ENCODE measurements at places on chromosomes 2 and 18. TPM values are rescaled to one million over a fixed set of nuclear protein-coding genes. Genes with fewer than 3 reads are reported as not detected.

Gene SERPINB10
- total RNA-seq: not detected

Gene UGT1A3
- not detected for total RNA-seq

Gene CYP27C1
- total RNA-seq: not detected

Gene INHBB
- not detected for total RNA-seq

Gene TLX2
- total RNA-seq: 0.39 TPM

Gene LRP1B
- total RNA-seq: not detected

Gene LHCGR
- not detected for total RNA-seq

Gene EDAR
- not detected for total RNA-seq

Gene RIOK3
- 56.8 TPM for total RNA-seq

Gene PRKAG3
- not detected for total RNA-seq

- ATAC-seq: no peak
Measured at GRCh38 chr2:239061824-239062570, 214.1 kb downstream of the TWIST2 start.

GRCh38 chr2:31958140-31958717 is 52.6 kb downstream of the MEMO1 start:
- no peak for ATAC-seq

- ATAC-seq: no peak
Measured at GRCh38 chr2:8674420-8675009, 7.3 kb upstream of the ID2 start.

DNA sequence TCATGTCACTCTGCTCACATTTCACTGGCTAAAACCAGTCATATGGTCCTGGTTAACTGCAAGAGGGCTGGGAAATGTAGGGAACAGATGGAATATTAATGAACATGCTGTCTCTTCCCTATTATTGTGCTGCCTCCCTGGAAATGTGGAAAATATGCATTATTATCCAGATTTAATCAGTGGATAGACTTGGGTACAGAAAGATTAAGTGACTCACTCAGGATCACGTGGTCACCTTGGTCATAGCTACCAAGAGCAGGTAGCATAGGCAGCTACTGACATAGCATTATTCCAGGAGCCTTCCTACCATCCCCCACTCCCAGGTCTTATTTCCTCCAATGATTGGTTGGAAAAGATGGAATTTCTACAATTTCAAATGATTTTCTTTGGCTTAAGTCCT is 141.1 kb downstream of the HRH4 start:
- ATAC-seq: no peak

GRCh38 chr2:176758426-176758825 is 454.2 kb upstream of the HNRNPA3 start:
- ATAC-seq: no peak

DNA sequence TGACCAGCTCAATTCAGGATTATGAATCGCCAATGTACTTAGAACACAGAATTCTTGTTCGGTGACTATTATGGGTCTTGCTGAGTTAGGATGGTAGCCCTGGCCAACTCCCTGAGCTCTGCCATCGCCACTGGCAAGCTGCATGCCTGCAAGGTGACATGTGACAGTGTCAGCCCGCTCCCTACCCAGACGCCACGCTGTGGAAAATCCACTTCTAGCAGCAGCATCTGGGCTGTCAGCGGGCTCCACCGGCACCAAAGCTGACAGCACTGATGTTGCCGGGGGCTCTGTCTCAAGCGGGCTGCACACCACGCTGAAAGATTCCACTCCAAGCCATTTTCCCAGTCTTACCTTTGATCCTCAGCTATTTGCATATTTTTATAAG is 100.7 kb downstream of the MYT1L start:
- no peak for ATAC-seq

- ATAC-seq: no peak
Measured at GRCh38 chr2:197090742-197091367, 164.3 kb upstream of the PGAP1 start.

DNA sequence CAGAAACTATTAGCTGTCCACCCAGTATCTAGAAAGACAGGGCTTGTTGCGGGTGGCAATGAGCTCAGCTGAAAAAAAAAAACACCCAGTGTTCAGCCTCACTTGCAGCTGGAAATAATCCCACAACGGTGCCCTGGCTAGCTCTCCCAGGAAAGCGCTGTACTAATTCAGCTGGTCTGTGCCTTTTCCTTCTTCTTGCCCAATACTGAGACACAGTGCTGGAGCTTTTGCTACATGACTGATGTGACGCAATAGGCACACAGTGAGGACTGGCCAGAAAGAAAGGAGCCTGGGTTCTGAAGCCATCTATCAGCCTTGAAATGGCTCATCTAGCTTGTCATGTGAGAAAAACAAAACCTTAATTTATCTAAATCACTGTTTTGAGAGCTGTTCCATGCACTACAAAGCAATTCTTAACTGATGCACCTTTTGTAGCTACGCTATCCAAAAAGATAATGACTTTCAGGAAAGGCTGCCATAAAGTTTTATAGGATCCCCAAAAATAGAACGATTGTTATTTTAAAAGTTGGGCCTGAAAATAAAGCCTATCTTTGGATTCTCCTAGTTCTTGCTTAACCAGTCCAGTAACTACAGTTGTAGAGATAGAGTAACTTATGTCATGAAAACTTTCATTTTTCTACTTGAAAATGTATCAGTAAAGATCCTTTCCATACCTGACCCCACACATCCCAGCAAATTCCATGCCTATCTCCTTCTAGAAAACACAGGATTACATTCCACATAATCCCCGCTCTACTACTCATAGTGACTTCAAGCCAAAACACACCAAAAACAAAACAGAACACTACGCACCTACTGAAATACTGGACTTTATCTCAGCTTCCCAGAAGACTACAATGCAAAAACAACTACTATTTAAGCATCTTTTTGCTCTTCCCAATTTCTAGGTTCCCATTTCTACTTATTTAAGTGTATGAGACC is 15.9 kb downstream of the KIDINS220 start:
- no peak for ATAC-seq

DNA sequence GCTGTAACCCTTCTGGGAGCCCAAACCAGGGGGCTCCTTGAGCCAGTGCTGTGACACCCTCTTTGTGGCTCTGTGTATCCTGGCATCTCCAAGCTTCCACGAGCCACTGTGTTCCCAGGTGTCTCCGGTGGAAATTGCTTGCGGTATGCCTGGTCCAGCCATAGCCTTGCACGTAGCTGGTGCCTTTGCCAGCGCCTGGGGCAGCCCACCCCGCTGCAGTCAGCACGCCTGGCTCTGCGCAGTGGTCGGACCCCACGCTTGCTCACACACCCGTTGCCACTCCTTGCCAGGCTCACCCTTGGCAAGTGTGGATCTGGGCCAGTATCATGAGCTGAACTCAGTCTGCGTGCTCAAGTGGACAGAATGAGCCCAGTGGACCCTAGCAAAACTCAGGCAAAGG is 152.3 kb downstream of the MBD5 start:
- ATAC-seq: no peak

DNA sequence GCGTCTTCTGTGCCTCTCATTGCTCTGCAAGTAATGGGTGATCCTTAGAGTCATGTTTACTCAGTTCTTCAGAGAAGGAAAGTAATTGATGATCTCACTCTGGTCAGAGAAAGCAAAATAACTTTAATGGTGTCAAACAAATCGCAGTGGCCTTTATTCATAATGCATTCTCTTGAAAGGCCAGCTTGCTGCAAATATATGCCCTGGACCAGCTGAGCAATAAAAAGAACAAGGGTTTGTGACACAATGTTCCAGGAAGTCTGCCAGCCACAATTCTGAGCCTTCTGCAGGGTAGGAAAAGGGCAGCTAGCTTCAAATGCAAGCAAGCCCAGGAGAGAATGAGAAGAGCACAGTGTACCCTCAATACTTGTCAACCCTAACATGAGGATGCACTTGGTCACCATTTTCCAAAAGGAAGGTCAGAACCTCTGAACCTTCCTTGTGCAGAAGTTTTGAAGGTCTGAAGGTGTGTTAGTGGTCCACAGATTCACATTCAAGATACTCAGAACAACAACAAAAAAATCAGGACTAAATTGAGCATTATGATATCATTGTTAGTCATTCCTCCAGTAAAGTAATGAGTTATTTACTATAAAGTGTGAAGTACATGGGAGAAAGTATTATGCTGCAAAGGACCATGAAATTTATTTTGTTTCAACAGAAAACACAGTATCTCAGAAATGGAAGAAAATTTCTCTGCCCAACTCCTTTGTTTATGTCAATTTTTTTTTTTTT is 355.6 kb downstream of the PAX3 start:
- no peak for ATAC-seq

- ATAC-seq: no peak
Measured at GRCh38 chr2:180655393-180655792, 325.0 kb upstream of the UBE2E3 start.

DNA sequence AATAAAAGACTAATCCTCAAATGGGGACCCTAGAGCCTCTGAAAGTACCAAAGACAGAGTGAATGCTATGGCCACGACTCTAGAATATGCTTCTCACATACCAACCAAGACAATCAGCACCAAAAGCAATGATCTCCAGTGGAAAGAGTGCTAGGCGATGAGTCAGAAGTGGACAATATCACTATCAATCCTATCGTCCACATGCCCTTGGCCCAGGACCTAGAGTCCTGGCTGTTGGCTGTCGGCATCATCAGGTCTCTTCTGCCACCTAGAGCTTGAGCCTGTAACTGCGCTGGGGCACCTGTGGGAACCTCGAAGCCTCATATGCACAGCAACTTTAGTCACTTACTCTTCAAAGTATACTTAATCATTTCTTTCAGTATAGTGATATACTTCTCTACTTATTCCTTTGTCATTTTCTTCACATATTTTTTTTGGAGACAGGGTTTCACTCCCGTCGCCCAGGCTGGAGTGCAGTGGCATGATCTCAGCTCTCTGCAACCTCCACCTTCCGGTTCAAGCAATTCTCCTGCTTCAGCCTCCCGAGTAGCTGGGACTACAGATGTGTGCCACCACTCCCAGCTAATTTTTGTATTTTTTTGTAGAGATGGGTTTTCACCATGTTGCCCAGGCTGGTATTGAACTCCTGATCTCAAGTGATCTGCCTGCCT is 29.7 kb downstream of the NOL10 start:
- ATAC-seq: peak; percentile 79

DNA sequence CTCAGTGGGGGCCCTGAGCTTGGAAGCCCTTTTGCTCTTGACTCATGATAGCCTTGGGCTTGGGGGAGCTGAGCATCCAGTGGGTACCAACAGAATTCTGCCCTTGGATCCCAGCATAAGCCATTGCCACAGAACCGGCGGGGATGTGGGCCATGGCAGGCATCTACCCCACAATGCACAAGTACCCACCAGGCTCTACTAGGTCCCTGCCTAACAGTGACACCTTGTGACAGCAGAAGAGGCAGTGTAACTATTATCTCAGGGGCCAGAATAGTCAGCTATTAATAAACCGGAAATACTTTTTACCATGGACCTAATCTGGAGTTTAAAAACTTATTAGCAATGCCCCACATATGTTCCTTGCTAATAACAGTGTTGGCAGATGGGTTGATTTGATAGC is 397.2 kb downstream of the TMEM182 start:
- no peak for ATAC-seq

- ATAC-seq: no peak
Measured at GRCh38 chr18:2223449-2223848, 347.9 kb downstream of the METTL4 start.

GRCh38 chr2:96201338-96201737 is 7.3 kb downstream of the STARD7 start:
- ATAC-seq: no peak

GRCh38 chr2:10447300-10447894 is 730 bp downstream of the ODC1 start:
- ATAC-seq: peak; percentile 42

DNA sequence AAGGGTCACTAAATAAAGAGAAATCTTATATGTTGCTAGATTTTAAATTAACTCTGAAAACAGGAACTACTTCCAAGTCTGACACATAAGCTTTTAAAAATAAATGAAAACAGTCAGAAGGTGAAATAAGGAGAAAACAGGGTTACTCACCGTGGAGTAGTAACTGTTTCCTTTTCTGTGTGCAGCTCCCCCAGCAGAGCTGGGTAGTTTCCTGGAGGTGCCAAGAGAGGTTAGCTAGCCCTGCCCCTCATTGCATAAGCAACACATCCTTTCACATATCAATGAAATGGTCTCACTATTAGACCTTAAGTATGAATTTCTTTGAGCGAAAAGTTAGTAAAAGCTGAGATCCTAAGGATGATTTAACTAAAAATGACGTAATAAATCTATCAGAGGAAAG is 54.0 kb upstream of the GPR75 start:
- peak; percentile 94 for ATAC-seq

GRCh38 chr2:43383533-43383932 is 157.1 kb upstream of the ZFP36L2 start:
- peak; percentile 47 for ATAC-seq

GRCh38 chr2:207046724-207047123 is 107.4 kb downstream of the CPO start:
- peak; percentile 96 for ATAC-seq

DNA sequence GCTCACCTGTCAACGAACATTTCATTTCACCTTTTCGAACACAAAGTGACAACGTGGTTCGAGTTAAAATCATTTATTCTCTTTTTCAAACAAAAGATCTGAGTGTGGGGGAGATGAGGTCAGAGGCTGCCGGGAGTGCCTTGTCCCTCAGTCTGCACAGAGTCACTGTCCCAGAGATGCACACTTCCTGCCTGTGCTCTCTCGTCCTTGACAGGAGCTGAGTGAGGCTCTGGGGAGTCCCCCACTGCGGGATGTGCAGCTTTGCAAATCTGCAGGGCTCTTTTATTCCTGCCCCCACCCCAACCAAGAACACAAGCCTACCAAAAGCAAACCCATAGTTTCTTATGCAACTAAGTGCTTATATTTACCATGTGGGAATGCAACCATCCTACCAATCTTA is 497.8 kb downstream of the EIPR1 start:
- ATAC-seq: no peak

DNA sequence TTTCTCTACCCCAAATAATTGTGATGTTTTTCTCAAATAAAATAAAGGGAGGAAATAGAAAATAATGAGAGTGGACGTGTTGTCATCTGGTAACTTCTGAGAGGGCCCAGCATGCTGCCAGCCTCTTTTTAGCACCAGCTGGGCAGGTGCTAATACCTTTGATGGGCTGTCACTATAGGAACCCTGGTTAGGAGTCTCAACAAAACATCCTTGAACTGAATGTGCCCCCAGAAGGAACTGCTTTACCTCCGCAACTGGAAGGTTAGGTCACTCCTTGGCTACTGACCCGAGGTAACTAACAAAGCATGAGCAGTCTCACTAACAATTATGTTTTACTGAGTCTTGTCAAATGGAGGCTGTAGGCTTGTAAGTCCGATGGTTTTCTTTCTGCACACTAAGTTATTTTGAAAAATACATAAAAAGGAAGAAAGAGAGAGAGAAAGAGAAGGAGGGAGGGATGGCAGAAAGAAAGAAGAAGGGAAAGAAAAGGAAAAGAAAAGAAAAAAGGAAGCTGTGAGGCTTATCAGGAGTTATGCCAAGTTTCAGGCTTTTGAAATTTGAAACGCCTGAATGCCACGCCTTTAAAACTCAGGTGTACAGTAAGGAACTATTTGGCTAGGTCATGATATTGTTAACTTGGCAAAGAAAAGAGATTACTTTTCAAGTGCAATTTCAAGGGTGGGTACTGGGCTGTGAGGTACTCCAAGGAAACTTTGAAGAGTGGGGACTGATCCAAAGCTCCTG is 91.0 kb downstream of the TGIF1 start:
- peak; percentile 0 for ATAC-seq

Measured in activated T-helper 17 cell treated with anti-CD3 and anti-CD28 coated beads, Interleukin-2, amount 50 U/mL, for 72 hours (primary cell).